ENCODE measurements at places on chromosomes 2 and 18.

GRCh38 chr2:236177604-236177966, 9.4 kb upstream of the GBX2 start:
- DNase-seq: no peak

DNA sequence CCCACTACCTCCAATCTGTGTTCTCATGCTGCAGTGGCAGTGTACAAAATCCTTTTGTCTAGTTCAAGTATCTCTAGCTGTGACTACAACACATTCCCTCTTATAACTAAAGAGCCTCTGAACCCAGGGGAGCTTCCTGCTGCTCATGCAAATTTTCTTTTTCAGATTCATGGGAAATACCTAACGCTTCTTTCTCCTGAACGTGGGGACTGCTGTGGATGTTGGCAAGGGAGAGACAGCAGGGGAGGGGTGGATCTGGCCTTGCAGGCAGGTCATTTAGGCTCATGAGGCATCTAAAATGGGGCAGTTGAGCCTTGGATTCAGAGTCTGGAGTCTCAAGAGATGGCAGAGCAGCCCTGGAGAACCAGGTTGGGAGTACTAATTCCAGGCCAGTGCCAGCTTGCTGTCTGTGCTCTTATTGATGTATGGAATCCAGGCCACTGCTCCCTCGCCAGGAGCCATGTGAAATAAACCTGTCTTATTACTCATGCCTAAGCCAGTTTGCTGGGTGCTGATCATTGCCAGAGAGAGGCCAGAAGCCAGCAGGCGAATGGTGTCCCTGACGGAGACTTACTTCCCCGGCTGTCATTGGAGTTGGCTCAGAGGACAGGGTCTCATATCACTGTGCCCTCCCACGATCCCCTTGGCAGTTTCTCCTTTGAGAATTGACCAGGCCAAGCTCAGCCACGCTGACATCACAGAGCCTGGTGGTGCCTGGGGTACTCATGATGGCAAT, 29.2 kb upstream of the TNP1 start:
- DNase-seq: no peak

GRCh38 chr2:174694196-174694878, 69.9 kb downstream of the CHRNA1 start:
- no peak for DNase-seq

DNA sequence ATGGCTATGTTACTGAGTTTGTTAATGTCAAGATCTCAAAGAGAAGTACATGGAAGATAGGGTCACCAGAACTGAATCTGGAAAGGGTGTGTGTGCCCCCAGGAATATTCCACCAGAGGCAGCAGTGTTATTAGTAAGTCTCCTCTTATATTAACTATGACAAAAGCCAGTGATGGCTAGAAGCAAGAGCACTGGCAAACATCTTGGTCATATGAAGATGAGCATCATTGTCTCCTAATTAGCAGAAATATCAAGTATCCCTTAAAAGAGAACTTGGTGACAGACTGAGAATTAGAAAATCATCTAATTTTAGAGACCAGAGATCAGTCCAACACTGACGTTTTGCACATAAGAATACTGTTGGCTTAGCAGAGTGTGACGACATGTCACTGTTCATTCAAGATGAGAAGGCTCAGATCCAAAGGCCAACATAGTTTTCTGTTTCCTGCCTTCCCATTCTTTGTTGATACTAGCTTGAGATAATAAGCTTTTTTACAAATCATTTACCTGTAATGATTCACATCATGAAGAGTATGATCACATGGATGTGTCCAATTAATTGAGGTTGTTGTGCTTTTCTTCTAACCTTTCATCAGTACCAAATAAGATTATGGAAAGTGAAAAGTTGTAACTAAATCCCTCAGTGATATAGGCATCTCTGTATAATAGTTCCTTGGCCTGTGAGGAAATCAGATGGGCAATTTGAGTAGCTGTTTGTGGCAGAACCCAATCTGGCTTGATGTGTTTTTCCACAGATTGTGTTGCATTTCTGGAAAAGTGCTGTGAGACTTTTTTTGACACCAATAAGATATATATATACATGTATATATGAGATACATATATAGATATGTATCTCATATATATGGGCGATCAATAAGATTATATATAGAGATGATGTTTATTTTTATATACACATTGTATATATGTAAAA, 44.5 kb downstream of the MAPRE2 start:
- DNase-seq: no peak

GRCh38 chr2:187050409-187050998, 201.5 kb upstream of the ZSWIM2 start:
- no peak for DNase-seq

DNA sequence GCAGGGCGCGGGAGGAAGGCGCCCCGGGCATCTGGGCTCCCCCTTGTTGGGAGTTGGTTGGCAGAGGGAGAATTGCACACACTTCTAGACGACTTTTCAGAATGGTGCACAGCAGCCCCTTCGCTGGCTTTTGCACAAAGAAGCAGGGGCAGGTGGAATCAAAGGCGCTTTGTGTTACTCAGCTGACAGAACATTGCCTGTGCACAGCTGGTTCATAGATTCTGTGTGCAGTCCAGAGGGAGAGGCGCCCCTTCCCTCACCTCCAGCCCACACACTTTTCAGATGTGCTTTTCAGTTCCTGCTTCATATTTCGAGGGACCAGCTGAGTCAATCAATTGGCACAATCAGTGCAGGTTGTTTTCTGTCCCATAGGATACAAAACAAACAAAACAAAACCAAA, 348.4 kb upstream of the RAB12 start:
- no peak for DNase-seq

DNA sequence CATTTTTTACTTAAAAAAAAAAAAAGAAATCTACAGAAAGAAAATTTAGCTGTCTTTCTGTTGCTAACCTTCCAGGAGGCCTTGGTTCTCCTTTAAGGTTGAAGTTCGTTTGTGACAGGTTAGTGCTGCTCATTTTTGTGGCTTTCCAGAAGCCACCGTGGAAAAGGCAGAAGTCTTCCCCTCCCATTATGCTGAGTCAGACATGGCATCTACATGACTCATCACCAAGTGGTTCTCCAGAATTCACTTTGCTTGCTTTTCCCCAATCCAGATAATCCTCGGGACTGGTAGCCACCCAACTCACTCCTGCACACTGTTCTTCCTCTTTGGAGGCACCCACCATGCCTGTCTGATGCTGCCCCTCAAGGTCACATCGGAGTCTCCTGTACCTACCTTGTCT, 228.7 kb downstream of the PIK3C3 start:
- no peak for DNase-seq

- no peak for DNase-seq
Observed at GRCh38 chr2:151670346-151670745, 63.9 kb downstream of the NEB start.

GRCh38 chr2:45973426-45973825, 322.0 kb downstream of the PRKCE start:
- no peak for DNase-seq

DNA sequence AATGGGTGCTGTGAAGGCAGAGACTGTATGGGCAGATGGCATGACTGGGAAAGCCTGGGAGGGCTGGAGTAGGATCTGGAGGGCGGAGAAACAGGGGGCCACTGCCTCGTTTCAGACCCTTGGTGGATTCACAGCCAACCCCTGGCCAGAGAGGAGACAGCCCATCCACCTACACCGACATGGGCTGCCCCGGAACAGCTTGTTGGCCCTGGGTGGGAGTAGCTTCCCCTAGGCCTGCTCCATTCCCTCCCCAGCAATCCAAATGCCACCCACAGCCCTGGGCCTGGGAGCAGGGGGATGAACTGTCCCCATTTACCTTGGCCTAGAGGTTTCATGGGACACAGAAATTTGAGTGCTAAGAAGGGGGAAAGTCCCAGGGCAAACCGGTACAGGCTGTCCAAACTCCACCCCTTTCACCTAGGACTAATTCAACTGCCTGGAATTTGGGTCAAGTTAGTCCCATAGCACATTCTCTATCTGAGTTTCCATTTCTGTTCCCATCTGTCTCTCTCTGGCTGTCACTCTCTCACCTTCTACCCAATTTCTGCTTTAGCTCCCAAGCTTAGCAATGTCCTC, 37.0 kb downstream of the LBH start:
- no peak for DNase-seq

- DNase-seq: no peak
Observed at GRCh38 chr2:147449323-147449991, 395.4 kb upstream of the ACVR2A start.

DNA sequence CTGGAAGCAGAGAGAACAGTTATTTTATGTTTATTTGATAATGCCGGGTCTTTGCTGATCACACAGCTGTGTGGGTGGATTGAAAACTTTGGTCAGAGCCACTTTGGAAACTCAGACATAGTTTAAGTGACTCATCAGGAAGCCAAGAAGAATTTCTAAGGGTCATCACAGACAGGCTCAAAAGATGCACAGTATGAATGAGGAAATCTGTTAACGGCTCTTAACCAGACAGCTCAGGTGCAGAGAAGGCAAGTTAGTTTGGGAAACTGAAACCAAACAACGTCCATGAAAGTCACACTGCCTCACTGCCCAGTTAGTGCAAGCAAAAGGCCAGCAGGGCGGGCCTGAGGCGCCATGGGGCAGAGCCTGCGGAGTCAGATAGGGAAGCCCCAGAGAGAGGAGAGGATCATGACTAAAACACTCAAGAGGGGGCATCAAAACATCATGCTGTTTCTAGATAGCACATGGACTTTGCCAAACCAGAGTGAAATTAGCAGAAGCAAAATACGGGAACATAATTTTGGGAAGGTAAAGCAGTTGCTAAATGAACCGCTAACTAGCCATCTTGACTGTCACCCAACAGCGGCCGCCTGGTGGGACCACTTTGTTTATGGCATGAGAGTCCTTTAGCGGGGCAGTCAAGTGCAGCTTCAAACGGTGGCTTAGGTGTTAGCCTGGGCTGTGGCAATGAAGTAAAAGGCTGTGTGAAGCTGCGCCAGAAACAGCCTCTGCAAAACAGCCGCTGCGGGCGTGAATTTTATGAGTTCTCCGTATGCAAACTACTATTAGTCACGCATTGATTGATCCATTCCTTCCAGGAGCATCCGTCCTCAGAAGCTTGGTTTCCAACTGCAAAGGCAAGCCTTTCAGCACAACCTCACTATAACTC, 101.2 kb downstream of the KCTD18 start:
- no peak for DNase-seq

DNA sequence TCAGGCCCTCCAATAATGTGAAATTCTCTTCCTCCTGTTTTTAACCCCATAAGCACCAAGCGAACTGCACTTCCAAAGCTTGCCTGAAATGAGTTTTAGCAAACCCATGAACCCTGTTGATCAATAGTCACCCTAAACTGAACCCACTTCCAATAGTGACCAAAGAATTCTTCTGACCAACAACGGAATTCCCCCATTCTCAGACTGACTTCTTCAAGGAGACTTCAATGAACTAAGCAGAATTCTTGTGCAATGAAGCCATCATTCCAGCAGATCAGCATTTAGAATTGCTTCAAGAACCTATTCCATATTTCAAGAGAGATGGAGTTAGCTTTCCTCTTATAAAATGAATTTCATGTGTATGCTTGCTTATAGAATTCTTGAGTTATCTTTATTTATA, 176.9 kb upstream of the FN1 start:
- DNase-seq: no peak

GRCh38 chr2:69945441-69945840, 16.0 kb downstream of the ASPRV1 start:
- DNase-seq: no peak

DNA sequence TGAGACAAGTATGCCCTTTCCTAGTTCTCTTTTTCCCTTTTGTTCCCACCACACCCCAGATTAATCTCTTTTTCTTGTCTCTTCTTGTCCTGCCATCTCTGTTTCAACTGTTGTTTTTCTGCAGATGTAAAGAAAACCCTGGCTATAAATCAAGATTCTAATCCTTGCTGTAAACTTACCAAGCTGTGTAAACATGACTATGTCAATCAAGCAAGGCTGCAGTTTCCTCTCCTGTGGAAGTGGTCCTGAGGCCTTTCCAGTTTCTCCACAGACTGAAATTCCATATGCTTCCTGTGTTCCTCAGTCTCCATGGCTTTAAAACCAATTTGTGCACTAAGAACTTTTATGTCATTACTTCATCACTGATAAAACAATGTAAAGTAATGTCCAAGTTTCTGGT, 288.8 kb upstream of the PIK3C3 start:
- DNase-seq: no peak

GRCh38 chr2:235142601-235143000, 190.8 kb downstream of the SH3BP4 start:
- no peak for DNase-seq

GRCh38 chr2:203440671-203441070, 94.4 kb downstream of the RAPH1 start:
- no peak for DNase-seq

GRCh38 chr2:75788154-75788553, 77.4 kb upstream of the GCFC2 start:
- DNase-seq: no peak

DNA sequence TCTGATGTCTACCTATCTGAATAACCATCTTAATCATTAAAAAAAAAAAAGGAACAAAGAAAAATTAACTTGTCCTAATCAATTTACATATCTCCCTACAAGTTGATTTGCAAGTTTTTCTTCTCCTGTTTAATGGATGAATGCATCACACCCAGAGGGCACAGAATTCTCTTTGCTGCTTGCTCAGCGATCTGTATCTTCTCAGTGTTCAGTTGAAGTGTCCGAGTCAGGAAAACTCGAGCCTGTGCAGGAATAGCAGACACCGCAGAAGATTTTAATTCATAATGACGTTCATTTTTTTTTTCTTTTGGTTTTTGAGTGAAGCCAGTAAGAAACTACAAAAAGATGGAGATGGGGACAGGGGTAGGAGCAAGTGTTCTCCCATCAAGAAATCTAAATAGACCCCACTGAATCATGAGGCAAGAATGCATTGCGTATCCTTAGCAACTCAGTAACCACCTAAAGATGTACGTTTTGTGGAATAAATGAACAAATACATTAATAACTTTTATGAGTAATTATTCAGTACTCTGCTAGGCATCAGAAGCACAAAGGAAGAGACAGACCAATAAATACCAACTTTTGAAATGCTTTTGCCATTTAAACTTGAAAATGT, 675.5 kb downstream of the LRP1B start:
- no peak for DNase-seq

- no peak for DNase-seq
Observed at GRCh38 chr2:68403199-68403644, 38.1 kb downstream of the PLEK start.

DNA sequence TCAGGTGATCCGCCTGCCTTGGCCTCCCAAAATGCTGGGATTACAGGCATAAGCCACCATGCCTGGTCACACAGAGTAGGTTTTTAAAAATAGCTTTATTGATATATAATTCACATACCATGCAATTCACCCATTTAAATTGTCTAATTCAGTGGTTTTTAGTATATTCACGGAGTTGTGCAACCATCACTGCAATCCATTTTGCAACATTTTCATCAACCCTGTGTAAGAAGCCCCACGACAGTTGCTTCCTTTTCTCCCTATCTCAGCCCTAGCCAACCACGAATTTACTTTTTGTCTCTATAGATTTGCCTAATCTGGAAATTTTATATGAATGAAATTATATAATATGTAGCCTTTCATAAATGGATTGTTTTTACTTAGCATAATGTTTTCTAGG, 266.4 kb downstream of the NAPG start:
- no peak for DNase-seq

- DNase-seq: no peak
Observed at GRCh38 chr2:197145471-197146056, 165.0 kb downstream of the ANKRD44 start.

- DNase-seq: no peak
Observed at GRCh38 chr2:171957061-171957460, 34.8 kb downstream of the HAT1 start.

GRCh38 chr2:7795778-7796563, 878.8 kb downstream of the RNF144A start:
- no peak for DNase-seq

Data from progenitor cell of endocrine pancreas (in vitro differentiated cells).